ENCODE measurements at places on chromosomes 4 and X.

- no peak for DNase-seq
These were observed 14.1 kb downstream of the NOP14 start for GRCh38 chr4:2948895-2949781.

DNA sequence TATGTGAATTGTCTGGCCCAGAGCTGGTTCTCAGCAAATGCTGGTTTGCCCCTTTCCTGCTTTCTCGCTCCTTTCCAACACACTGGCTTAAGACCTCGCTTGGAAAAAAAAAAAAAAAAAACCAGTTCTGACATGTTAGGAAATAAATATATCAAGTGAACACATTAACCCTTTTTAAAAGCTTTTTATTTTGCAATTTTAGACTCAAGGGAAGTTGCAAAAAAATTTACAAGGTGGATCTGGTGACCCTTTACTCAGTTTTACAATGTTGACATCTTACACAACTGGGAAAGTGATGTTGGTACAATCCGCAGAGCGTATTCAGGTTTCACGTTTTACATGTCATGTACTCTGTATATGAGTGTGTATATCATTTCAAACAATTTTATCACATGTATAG, 100.1 kb downstream of the RTL5 start:
- no peak for DNase-seq

- no peak for DNase-seq
These were observed 12.4 kb upstream of the PIN4 start for GRCh38 chrX:72169008-72169728.

GRCh38 chr4:147076179-147076578, 130.5 kb upstream of the TTC29 start:
- no peak for DNase-seq

DNA sequence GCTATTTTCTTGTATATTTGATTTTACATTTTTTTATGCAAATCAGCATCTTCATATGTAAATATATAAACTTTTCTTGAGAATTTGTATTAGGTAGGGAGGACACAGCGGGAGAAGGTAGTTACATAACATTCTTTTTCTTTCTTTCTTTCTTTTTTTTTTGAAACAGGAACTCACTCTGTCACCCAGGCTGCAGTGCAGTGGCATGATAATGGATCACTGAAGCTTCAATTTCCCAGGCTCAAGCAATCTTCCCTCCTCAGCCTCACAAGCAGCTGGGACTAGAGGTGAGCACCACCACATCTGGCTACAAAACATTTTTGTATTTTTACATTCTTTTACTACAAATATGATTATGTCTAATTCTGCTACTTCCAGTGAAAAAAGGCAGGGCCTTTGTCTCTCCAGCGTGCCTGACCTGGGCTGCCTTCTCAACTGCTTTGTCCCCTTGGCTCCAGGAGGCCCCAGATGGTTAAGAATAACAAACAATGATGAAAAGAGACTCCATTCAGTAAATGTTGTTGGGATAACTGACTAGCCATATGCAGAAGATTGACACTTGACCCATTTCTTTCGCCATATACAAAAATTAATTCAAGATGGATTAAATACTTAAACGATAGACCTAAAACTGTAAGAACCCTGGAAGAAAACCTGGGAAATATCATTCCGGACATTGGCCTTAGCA, 46.5 kb upstream of the FAT4 start:
- DNase-seq, result no peak

DNA sequence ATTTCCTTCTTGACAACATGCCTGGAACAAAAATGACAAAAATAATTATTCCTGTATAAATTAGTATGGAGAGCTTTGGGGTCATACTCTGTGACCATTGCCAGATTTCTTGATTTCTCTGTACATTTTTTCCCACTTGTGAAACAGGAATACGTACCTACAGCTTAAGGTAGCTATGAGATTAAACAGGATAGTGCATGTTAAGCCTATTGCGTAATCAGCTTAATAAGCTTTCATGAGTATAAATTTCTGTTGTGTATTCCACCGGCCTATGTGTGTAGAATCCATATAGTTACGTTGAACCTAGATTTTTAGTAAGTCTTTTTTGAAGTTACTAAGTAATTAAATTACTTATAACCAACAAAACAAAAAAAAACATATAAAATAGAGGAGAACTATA, 334.9 kb downstream of the DCTD start:
- no peak for DNase-seq

DNA sequence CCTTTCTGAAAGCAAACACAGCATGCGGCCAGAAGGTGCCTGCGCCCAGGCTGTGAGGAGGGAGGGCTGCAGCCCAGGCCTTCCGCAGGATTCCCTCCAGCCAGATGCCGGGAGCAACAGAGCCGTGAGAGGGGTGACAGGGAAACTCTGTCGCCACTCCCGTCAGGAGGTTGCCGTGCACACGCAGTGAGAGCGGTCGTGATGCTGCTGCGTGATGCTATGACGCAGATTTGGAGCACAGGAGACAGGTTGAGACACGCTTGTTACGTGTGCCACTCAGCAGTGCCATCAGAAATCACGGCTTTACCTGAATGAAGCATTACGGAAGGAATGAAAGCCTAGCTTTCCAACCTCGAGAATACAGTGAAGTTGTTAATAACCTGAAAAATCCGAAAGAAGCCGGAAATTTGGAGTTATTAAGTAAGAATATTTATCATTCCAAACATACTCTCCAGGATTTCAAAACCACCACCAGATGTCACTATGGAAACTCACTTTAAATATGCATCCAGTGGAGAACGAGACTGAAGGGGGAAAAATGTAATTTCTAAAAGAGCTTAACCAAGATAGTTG, 54.4 kb downstream of the FAT1 start:
- no peak for DNase-seq

- DNase-seq, result no peak
These were observed 71.7 kb downstream of the APBB2 start for GRCh38 chr4:41142376-41143310.

DNA sequence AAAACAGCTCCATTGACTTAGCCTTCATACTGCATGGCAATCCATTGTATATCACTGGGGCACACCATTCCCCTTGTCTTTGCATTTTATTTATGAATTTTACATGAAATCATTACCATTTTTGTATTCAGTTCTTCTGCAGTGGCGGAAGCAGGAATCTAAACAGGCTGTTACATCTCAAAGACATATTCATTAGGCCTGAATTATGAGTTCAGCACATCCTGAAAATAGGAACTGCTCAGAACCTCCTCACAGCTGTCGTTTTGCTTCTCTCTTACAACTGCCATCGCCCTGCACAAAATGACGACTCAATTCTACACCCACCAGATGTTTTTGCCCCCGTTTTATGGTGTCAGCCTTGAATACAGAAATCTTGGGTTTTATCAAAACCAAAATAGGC, 474.4 kb upstream of the MAGEB18 start:
- DNase-seq, result no peak

DNA sequence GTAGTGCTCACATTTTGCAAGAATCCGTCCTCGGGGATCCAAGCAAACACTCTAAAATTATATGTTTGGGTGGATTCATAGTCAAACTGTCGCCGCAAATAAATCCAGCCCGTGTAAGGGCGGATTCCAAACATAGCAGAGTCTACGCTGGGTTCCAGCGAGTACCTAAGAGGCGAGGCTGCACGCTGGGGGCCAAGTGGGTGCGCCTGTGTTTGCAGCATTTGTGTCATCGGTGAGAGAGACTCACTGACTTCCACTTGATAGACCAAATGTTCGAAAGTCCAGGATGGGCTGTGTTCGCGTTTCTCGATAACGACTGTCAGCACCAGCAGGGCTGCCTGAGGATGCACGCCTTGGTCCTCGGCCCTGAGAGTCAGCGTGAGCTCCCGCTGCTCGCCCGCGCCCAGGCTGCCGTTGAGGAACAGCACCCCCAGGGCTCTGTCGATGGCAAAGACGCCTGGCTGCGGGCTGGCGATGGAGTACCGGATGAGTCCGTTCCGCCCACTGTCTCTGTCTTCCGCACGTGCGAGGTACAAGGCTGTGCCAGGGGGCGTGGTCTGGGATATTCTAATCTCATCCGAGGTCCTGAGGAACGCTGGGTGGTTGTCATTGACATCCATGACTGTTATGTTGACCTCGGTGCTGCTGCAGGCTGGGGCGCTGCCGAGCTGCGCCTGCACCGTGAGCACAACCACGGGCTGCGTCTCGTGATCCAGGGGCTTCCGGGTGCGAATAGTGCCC, 158.7 kb downstream of the DCHS2 start:
- peak; percentile 17 for DNase-seq

GRCh38 chrX:152641256-152641875, 3.7 kb downstream of the GABRQ start:
- DNase-seq, result no peak

GRCh38 chr4:3342182-3342854, 49.5 kb downstream of the RGS12 start:
- no peak for DNase-seq

DNA sequence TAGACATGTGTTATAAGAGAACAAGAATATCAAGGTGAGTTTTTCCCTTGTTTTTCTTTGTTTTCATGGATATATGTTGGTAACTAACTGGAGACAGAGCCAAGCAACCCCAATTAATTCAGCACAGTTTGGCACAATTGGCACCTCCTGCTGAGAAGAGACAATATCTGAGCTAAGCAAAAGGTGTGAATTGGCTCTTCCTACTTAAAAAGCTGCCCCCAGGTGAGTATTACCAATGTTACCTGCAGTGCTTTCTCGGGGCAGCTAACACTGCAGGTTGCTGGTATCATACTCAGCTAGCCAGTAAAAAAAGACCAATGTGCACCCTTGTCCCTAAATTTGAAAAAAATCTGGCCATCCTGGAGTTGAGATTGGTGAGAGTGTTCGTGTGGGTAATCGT, 871.2 kb upstream of the TENM3 start:
- DNase-seq, result no peak

DNA sequence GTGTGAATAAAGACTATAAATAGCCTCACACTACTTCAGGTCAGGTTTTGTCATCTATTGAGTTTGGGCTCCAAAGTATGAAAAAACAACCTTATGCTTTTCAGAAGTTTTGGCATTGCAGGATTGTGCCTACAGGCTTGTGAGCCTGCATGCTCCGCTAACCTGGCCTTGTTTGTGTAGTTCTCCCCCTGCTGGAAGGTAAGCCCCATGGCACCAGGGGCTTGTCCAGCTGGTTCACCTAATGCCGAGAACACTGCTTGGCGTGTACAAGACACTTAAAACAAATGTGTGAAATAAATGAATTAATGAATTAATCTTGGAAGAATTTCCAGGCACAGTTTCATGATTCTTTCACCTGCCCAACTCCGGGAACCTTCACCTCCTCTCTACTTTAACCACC, 1.8 kb upstream of the HSD17B10 start:
- DNase-seq, result no peak

DNA sequence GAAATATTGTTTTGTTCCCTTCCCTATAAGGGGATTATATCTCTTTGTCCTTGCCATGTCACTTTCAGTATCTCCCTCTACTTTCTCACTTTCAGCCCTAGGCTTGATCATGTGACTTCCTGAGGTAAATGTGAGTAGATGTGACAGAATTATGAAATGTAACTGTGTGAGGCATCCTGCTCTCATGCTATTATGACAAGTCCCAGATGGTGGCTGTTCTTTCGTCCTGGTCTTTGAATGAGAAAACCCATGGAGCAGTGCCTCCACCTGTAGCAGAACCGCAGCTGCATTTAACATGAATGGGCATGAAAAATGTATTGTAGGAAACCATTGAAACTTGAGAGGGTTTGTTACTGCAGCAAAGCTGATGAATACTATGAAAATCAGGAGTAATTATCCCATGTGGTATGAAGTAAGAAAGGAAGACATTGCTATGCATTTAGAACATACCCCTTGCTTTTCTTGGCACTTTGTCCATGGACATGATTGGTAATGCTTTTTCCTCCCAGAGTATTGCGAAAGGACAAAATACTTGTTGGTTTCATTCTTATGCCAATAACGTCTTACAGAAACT, 202.2 kb upstream of the GPRIN3 start:
- DNase-seq, result no peak

- no peak for DNase-seq
These were observed 527.2 kb upstream of the PRKX start for GRCh38 chrX:4240541-4241194.

GRCh38 chrX:54067766-54068165, 23.5 kb upstream of the PHF8 start:
- DNase-seq, result no peak

- DNase-seq, result no peak
These were observed 906.9 kb upstream of the INTU start for GRCh38 chr4:126725906-126726305.

DNA sequence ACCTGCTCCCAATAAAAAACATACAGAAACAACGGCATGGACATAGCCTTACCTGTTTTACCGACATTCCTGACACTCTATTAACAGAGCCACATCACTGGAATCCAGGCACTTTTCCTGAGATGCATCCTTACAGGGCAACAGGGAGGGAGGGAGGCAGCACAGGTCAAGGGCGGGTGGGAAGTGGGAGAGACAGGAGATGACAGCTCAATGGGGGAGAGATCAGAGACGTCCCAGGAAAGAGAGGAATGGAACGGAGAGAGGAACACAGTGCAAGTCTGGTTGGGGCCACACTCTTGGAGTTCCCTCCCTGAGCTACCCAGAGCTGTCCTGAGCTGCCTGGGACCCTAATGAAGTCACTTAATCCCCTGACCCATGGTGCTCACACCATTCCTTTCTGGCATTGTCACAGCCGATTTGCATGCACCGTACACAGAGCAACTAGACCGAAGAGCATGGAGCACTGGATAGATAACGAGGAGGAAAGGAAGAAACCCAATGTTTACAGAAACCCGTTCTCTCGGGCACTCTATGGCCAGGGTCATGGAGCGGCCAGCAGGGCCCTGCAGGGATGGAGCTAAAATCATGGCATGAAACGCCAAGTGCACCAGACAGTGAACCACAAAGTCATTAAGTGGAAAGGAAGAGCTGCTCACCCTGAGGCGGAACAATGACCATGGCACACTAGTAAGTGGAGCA, 93.1 kb downstream of the NSUN7 start:
- DNase-seq, result no peak

DNA sequence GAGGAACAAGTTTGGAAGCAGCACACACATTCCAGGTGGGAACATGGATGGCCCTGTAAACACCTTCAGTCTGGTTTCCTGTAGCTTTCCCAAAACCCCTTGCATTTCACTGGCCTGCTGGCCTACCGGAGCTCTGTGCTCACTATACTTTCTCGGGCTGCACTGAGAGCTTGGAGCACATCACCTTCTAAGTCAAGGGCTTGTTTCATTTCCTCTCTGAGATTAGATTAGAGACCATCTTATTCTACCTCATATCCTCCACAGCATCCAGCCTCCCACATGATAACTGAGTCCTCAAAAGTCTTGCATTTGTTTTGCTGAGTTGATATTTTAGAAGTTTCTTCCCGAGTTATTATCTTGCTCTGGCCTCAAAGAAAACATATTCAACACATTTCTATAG, 147.7 kb downstream of the RASL11B start:
- DNase-seq, result no peak

GRCh38 chr4:183797445-183798300, 107.4 kb upstream of the STOX2 start:
- no peak for DNase-seq

- DNase-seq, result no peak
These were observed 87.9 kb upstream of the WDR1 start for GRCh38 chr4:10204401-10205058.

- no peak for DNase-seq
These were observed 17.1 kb upstream of the ARHGAP10 start for GRCh38 chr4:147714575-147715401.

Measured in stimulated activated CD4-positive, alpha-beta T cell treated with anti-CD3 and anti-CD28 coated beads, Interleukin-1b, Interleukin-23, amount 100 ng/mL, for 1 hour (primary cell).